ENCODE measurements at places on chromosomes 3 and 15.

DNA sequence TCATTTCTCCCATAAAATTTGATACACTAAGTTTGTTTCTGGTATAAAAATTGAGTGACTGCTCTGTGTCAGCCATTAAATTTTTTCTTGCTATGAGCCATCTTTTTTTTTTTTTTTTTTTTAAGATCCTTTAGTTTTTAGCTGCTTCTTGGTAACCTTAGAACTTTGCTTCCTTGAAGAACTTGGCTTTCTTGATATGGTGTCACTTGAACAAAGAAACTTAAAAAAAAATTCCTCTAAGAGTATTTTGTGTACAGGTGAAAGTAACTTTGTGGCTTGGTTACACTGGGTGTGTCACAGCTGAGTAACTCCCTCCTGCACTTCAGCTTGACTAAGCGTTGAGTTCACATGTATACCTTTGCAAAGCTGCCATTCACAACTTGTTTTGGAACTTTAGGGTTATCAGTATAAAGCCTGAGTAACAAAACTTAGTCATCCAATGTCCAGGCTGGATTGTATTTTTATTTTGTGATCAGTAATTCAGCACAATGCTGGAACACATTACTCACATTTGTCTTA lies 6.5 kb downstream of the CHD2 start:
- DNase-seq = peak; percentile 66

GRCh38 chr3:182078316-182078715 lies 366.6 kb downstream of the SOX2 start:
- DNase-seq = no peak

- no peak for DNase-seq
Observed at GRCh38 chr15:57150066-57150865, 226.0 kb upstream of the CGNL1 start.

- no peak for DNase-seq
Observed at GRCh38 chr15:60527456-60527855, 48.5 kb upstream of the ICE2 start.

DNA sequence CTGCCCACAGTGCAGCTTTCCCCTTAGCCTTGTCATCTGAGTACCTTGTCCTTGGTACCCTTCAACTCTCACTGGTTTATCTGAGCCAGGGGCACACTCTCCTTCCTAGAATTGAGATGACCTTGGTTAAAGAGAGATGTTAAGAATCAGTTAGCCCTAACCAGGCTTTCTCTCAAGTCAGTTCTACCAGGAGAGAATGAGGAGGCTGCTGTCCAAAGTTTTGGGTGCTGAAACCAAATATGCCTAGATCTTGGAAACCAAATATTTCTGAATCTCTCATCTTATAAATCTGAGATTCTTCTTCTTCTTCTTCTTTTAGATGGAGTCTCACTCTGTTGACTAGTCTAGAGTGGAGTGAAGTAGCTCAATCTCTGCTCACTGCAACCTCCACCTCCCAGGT lies 12.0 kb upstream of the CTXND1 start:
- no peak for DNase-seq

DNA sequence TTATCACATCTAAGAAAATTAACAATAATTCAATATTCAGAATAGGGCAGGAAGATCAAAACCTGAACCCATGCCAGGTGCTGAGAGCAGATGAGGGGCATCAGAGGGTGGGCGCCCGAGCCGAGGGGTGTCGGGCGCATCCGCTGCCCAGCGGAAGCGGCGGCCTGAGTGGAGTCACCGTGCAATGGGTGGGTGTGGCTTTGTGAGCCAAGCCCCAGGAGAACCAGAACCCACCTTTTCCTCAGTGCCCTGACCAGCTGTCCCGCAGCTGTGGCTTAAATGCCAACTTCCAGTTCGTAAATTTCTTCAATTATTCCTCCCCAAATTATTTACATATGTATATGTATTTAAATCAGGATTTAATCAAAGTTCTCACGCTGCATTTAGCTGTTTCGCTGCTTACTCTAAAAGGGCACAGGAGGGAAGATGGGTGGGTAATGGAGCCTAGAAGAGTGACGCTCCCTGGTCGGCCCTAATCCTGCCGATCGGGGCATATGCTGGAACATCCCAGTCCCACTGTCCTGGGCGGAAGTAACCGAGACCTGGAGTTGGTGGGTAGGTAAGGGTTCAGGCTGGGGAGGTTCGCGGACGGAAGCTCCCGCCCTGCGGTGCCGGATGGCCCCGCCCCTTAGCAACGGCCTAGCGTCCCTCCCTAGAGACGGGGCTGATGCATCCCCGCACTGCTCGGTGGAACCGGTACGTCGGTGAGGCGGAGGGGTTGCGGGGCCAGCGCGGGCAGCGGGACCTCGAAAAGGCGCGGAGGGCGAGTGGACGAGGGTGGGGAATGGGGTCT lies 1.3 kb downstream of the DNAH1 start:
- DNase-seq = peak; percentile 75

GRCh38 chr3:137300703-137301102 lies 342.9 kb downstream of the IL20RB start:
- no peak for DNase-seq

DNA sequence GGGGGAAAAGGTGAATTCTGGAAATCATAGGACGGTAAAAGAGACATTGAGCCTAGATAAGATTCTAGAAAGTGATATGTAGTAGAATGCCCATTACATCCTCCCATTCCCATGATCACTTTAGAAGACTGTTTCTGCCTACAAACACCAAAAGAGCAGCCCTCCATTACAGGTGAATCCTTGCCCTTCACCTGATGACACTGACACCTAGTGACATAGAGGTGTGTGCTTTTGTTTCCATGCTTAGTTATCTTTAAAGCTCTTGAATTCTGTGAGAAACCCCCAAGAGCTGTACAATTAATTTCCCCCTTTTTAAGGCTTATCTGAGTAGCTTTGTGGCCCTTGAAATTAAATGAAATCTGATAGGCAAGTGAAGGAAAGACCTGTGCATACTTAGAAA lies 8.3 kb upstream of the BBX start:
- DNase-seq = no peak

DNA sequence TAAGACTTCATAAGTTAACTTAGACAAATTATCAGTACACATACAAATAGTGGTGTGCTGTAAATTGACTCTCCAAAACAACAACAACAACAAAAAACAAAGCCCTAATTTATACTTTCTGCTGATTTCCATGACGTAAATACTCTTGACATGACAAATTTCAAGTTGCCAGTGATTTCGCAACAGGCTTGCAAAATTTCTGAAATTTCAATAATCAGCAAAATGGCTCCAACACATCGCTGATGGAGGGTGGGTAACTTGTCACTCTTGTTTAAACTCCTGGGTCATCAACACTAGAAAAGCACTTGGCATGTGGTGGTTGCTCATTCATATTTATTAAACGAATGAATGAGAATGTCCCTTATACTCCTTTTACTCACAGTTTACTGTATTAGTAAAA lies 205.2 kb upstream of the SATB1 start:
- DNase-seq = no peak

DNA sequence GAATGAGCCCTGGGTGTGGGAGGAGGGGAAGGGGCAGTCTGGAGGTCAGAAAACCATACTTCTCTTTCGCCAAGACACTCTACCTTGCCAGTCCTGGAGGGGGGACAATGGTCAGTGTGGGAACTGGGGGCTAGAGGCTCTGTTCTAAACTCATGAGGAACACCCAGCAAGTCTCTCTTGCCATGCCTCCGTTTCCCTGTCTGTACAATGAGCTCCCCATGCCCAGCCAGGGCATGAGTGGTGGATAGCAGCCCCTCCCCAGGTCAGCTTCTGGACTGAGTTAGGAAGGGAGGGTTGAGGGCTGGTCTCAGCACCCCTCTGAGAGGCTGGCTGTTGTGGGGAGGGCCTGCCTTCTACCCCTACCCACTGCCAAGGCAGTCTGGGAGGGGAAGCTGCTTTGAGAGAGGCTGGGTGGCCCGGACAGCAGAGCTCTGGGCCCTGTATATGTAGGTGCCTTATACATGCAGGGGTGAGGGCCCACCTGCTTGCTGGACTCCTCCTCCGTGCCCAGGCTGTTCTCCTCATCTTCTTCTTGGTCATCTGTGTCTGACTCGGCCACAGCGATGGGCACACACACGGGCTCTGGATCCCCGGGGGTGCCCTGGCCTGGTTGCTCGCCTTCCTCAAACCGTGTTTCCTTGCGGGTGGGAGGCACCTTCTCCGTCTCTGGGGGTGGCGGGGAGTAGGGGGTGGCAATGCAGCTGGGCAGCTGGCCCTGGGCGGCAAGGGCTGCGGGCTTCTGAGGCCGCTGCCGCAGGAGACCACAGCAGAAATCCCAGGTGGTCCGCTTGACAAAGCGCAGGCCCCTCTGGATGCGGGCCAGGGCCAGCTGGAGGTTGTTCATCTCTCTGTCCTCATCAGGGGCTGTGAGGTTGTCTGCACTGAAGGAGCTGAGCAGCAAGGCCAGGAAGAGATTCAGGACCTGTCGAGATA lies 68.8 kb downstream of the SCN5A start:
- DNase-seq = no peak

DNA sequence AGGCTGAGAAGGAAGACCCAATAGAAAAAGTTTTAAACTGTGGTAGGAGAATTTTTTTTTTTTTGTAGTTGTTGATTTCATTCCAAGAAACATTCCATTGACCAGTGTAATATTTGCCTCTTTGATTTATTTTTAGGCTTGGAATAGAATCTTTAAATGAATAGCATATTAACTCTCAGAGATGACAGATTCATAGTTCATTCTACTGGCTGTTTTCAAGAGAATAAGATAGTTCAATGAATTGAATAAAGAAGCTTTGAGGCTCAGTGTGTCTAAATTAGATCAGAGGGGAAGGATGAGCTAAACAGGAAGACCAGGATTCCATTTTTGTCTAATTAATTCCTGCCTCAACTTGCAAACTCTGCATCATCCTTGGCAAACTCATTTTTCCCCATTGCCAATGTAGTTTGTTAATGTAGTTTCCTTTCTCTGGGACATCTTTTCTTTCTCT lies 98.4 kb downstream of the NAALADL2 start:
- DNase-seq = no peak

DNA sequence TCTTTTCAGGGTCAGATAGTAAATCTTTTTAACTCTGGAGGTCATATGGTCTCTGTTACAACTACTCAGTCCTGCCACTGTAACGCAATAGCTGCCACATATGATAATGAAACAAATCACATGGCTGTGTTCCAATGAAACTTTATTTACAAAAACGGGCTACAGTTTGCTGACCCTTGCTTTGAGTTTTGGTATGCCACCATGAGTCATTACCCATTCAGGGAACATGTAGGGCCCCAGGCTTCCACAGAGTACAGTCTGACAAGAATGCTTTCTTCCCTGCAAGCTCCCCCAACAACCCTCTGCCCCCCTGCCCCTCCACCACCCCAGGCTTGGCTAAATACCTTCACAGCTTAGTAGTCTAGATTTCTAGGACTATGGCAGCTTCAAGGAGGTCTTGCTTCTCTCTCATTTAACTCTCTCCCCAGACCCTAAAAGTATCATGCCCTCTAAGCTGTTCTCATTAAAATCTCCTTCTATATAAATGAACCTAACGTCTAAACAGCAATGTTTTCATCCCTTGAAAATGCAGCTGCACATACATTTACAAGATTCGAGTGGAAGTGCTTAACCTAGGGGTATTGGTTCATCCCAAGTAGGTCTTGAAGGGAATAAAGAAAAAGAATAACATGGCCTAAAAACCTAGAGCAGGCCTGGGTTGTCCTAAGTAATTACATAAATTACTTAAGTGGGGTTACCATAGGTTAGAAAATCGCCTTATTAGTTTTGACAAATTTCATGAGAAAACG lies 117.8 kb upstream of the PRICKLE2 start:
- no peak for DNase-seq

- no peak for DNase-seq
Observed at GRCh38 chr15:76011627-76012551, at the start of gene NRG4. Gene NRG4, minus strand, starts transcription at chr15:76012424. Its CDS starts 1,194 bp downstream, at chr15:76011230.

GRCh38 chr3:50297384-50297775 lies 1.8 kb downstream of the HYAL3 start:
- DNase-seq = no peak

DNA sequence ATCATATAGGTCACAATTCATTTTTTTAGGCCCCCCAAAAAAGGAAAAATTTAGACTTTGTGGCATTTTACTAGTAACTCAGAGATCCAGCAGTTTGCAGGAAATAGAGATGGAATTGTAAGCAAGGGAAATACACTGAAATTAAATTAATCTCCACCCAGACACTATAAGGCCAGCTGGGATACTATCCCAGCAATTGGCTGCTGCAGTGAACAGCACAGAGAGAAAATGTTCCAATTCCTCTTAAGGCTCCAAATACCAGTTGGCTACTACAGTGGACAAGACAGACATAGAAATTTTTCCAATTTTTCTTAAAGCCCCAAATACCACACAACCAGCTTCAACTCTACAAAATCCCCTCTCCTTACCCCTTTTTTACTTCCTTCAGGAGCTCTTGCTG lies 78.9 kb downstream of the ULK4 start:
- no peak for DNase-seq

DNA sequence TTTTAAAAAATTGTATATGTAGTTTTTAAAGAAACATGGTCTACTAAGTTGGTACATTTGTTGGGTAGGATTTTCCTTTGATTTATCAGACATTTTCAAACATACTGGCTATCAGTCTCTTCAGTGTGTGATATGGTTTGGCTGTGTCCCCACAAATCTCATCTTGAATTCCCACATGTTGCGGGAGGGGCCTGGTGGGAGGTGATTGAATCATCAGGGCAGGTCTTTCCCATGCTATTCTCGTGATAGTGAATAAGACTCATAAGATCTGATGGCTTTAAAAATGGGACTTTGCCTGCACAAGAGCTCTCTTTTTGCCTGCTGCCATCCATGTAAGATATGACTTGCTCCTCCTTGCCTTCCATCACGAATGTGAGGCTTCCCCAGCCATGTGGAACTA lies 121.9 kb downstream of the ABI3BP start:
- no peak for DNase-seq

DNA sequence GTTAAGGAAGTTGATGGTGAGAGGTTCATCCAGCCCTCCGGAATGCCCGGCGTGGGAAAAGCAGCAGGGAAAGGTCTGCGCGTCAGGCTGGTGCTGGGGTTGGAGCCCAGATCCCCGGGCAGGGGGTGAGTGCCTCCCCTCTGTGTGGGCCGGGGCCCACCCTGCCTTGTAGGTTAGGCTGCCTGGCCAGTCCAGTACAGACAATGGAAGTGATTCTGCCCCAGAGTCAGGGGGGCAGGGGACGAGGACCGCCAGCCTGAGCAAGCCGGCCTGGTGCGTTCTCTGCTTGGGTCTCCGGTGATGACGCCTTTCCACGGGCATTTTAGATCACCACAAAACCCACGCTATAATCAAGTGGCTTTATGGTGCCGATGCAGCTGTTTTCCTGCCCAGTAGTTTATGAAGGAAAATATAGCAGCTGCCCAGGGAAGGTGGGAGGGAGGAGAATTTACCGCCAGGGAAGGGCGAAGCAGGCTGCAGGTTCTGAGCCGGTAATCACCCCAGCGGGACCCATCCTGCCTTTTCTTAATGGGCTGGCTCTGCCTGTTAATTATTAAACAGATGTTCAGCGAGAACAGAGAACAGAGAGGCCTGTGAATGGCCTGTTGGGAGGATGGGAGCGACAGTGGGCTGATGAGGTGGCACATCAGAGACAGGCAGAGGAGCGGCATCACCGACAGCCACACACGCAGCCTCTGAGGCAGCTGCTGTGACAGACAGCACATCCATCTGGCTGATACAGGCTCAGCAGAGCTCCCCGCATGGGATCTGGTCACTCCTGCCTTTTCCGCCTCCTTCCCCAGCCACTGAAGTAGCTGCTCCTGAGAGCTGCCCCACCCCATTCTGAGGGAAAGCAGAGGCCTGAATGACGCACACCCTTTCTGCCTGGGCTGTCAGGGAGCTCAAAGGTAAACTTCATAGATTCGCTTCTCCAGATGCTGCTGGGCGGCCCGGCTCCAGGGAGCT lies 35.2 kb downstream of the BDH1 start:
- DNase-seq = no peak

- no peak for DNase-seq
Observed at GRCh38 chr3:147267434-147267833, 138.9 kb downstream of the ZIC4 start.

GRCh38 chr3:13009132-13009945 lies 63.9 kb downstream of the IQSEC1 start:
- peak; percentile 88 for DNase-seq
